ENCODE measurements at places on chromosomes 7 and 10. TPM values are rescaled to one million over a fixed set of nuclear protein-coding genes. Genes with fewer than 3 reads are reported as not detected.

- H3K4me3 ChIP-seq = no peak overlapping the region
- H3K36me3 ChIP-seq = peaks cover 3% of the 10 kb centered on the region
- H3K4me1 ChIP-seq = peaks cover 3% of the 10 kb centered on the region
- H3K27ac ChIP-seq = no peak overlapping the region
- no peak for DNase-seq
Measured at GRCh38 chr7:123569352-123570010, 11.9 kb upstream of the NDUFA5 start.

- peaks cover 63% of the 10 kb centered on the region for H3K27me3 ChIP-seq
- no peak within 1 kb of the TSS for H3K27ac ChIP-seq
- H3K4me1 ChIP-seq = peaks cover 2% of the 10 kb centered on the region
- peaks cover 4% of the 10 kb centered on the region for H3K36me3 ChIP-seq
- no peak for DNase-seq
Measured at GRCh38 chr10:117240621-117241529, at the start of gene SLC18A2. SLC18A2 (plus strand) TSS chr10:117241114; CDS start chr10:117241694, 580 bp downstream.

- peaks cover 4% of the 10 kb centered on the region for H3K36me3 ChIP-seq
- no peak overlapping the region for H3K27ac ChIP-seq
- peaks cover 4% of the 10 kb centered on the region for H3K4me1 ChIP-seq
- H3K27me3 ChIP-seq = peaks cover 46% of the 10 kb centered on the region
Measured at GRCh38 chr7:116446212-116446855, 53.2 kb upstream of the CAV2 start.

DNA sequence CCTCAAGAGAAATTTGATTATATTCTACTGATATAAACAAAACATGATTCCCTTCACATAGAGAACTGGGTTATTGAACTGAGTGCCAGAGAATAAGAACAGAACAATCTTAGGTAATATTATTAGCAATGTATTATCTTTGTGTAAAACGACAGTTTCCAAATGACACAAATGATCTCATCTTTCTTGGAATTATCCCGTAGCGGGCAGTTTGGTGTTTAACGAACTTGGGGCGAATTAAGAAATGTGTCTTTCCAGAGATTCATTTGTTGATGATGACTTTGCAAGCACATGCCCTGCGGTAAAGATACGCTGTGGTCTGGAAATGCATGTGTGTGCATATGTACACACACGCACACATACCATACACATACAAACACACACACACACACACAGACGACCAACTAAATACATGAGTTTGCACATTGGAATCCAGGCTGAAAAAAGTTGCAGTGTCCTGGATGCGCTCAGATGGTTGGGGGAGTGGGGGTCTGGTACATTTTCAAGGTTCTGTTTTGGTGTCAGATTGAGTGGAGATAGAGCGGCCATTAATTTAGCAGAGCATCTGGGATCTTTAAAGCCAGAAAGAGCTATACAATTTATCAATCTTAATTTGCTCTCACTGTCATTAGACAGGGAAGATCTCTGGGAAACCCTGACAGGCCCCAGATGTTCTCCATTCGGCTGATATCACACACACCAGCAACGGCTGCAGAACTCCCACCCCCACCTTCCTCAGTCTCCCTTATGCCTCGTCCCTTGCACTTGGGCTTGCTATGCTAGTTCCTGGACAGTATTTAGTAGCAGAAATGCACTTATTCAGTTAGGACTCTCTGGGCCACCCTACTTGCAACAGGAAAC lies 112.4 kb upstream of the FAM171A1 start:
- H3K4me1 ChIP-seq = no peaks in the 10 kb centered on the region
- peaks cover 49% of the 10 kb centered on the region for H3K27me3 ChIP-seq
- DNase-seq = no peak
- H3K27ac ChIP-seq = no peak overlapping the region

GRCh38 chr7:85289279-85289678 lies 102.4 kb upstream of the SEMA3D start:
- no peaks in the 10 kb centered on the region for H3K36me3 ChIP-seq
- no peaks in the 10 kb centered on the region for H3K27me3 ChIP-seq
- DNase-seq = no peak
- H3K4me3 ChIP-seq = no peak overlapping the region
- H3K4me1 ChIP-seq = no peaks in the 10 kb centered on the region

GRCh38 chr7:1862560-1862959 lies 192.5 kb downstream of the ELFN1 start:
- H3K27ac ChIP-seq = no peak overlapping the region
- H3K27me3 ChIP-seq = no peaks in the 10 kb centered on the region
- H3K4me3 ChIP-seq = no peak overlapping the region

The KEL gene
- total RNA-seq = 0.52 TPM

The FANK1 gene
- 0.60 TPM for total RNA-seq

The PHKG1 gene
- 10.1 TPM for total RNA-seq

Measured in T-helper 17 cell (primary cell).